Caudate nucleus (tissue), 63 donors: ENCODE measurements at places on chromosomes 16 and 17.

DNA sequence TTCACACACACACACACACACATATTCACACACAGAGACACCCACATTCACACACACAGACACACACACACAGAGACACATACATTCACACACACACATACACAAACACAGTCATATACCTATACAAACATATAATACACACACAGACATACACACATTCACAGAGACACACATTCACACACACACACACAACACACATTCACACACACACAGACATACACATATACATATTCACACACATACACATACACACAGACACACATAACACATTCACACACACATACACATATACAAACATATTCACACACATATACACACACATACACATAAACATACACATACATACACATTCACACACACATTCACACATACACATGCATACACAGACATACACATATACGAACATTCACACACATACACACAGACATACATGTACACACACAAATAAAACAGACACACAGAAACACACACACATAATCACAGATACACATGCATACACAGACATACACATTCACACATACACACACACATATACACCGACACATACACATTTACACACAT lies 7.9 kb downstream of the PRCD start:
- no peak for DNase-seq

DNA sequence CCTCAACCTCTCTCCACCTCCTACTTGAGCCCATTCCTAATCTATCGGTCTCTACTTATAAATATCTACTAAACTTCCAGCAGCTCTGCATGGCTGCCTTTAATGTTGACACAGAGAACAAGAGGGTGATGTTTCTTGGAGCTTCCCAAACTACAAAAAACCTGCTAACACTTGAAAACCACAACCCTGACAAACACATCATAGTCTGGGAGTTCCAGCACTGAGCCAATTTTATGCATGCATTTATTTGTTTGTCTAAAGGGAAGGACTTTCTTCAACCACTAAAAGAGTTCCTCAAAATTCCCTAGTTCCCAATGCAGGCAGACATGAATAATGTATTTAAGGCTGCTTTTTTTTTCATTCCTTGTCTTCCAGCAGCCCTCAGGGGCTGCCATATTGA lies 331.8 kb upstream of the XYLT1 start:
- DNase-seq, result no peak

GRCh38 chr17:20975566-20975965 lies 67.2 kb downstream of the USP22 start:
- no peak for DNase-seq

GRCh38 chr16:2328428-2328827 lies 12.1 kb downstream of the ABCA3 start:
- DNase-seq, result no peak

DNA sequence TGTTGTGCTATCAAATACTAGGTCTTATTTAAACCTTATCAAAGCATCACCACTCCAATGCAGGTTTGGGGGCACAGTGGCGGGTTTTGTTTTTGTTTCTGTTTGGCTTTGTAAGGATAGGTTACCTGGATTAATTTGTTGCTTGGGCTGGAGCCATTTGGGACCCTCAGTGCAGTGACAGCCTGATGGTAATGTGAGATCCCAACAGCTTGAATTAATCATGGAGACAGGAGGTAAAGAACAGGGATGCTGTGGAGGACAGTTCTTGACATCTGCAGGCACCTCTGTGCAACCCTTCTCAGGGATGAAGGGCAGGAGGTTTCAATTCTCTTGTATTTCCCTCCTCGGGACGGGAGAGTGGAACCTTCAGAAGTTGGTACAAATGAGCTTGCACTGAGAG lies 40.5 kb downstream of the SHISA9 start:
- no peak for DNase-seq

GRCh38 chr17:2331303-2331702 lies 5.0 kb downstream of the TSR1 start:
- no peak for DNase-seq

DNA sequence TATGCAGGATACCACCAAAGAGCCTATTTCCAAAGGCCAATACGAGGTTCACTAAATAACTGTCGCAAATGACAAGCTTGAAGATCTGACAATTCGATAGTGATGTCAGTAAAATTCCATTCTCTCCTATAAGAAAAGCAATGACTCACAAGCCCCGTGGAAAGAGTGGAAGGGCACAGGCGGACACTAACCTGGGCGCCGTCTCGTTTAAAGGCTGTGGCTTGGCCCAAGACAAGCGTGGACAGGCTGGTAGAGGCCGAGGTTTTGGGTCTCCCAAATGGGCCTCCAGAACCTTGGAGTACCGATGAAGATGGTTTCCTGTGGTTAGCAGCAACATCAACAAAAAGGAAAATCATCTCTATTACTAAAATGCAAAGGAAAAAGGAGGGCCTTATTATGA lies 16.5 kb upstream of the SLC38A8 start:
- DNase-seq, result no peak

DNA sequence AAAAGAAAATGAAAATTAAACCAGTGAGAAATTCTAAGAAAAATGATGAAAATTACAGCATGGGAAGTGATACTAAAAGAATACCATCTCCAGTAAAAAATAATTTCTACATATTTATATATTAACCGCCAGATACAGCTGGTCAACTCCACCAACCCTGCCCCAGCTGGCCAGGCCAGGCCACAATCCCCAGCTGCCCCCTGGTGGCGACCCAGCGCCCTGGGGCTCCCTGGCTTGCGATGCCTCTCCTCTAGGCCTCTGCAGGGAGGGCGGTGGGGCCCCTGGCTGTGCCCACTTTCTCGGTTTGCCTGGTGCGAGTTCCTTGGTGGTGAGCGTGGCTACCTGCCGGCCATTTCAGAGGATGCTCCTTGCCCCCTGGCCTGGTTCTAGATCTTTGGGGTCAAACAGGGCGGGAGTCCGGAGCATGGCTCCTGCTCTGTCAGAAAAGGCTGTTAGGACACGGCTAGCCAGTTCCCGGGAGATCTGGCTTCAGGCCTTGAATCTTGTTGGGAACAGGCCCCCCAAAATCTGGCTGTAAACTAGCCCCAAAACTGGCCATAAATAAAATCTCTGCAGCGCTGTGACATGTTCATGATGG lies 14.5 kb downstream of the GLIS2 start:
- peak; percentile 58 for DNase-seq

GRCh38 chr17:46876353-46876887 lies 25.0 kb downstream of the WNT9B start:
- DNase-seq, result no peak

GRCh38 chr17:27862004-27862403 lies 31.2 kb downstream of the LYRM9 start:
- DNase-seq, result no peak

GRCh38 chr17:44066204-44066930 lies at the start of gene LSM12:
TSS of gene LSM12 (minus strand) at chr17:44066671. CDS start at chr17:44066587, 84 bp downstream.
- no peak for DNase-seq

DNA sequence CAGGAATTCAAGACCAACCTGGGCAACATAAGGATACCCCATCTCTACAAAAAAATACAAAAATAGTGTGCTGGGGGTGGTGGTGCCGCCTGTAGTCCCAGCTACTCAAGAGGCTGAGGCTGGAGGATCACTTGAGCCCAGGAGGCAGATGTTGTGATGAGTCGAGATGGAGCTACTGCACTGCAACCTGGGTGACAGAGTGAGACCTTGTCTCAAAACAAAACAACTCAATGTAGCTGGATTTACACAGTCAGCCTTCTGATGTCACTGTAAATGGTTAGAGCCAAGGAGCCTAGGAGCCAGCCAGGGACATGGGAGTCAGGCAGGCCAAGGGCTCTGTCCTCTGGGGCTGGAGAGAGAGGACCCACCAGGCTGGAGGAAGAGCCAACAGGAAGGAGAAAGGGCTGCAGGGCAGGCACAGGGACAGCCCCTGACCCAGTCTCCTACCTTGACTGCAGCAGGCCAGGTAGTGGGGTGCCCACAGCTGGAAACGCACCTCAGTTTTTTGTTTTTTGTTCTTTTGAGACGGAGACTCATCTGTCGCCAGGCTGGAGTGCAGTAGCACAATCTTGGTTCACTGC lies 8.4 kb downstream of the CDIPT start:
- DNase-seq, result no peak

GRCh38 chr16:2974319-2975056 lies 5.3 kb downstream of the PAQR4 start:
- no peak for DNase-seq

DNA sequence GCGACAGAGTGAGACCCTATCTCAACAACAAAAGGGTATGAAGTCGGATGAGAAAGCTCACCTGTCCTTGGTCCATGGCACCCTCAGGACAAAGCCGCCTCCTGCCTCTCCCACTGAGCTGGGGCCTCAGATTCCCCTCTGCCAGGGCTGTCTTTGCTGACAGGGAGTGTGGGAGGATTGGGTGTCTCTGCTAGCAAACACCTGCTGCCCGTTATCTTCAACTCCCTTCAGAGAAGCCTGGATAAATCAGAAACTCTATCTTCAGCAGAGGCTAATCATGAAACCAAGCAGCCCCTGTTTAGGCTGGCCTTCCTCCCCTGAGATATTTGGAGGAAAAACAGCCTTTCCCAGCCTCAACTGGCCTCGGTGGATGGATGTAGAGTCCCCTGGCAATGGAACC lies 36.3 kb upstream of the CDH1 start:
- DNase-seq, result no peak

GRCh38 chr16:27109666-27110523 lies 43.2 kb downstream of the C16orf82 start:
- DNase-seq, result no peak

GRCh38 chr17:45404870-45405249 lies 27.8 kb downstream of the ARHGAP27 start:
- no peak for DNase-seq

- DNase-seq, result peak; percentile 68
These were observed 1.0 kb downstream of the WSB1 start for GRCh38 chr17:27294689-27295630.

- DNase-seq, result no peak
These were observed 31.0 kb upstream of the KCNJ2 start for GRCh38 chr17:70138291-70138865.

DNA sequence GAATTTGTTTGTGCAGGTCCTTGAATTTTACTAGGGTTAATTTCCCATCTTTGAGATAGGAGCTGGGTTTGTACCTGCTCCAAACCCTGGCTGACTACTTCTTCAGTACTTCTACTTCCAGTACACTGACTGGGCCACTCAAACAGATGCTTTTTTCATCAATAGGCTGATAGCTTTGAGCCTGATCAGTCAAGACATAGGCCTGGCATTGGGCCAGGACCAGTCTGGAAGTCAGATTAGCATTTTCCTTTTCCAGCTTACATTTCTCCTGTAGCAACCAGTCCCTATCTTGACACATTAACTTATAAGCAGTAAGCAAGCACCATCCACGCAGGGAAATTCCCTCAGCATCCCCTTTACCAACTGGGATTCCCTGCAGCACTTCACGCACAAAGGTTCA lies 7.5 kb upstream of the TMEM101 start:
- no peak for DNase-seq

DNA sequence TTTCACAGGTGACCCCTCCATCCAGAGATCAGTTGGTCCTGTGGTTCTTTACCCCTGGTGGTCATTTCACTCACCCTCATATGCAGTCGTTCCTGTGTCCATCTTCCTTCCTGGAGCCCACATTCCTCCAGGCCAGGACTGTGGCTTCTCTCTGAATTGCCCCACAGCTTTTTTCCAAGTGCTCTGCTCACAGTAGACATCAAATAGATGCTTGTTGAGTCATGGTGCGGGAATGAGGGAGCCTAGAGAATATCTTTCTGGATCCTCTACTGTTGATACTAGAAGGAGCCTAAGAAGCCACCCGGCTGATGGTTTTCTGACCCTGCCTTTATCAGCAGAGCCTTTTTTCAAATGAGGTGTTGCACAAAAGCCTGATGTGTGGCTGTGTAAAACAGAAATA lies 10.4 kb downstream of the USB1 start:
- DNase-seq, result no peak

- DNase-seq, result no peak
These were observed 183.2 kb downstream of the C16orf78 start for GRCh38 chr16:49556606-49557446.

GRCh38 chr16:14562691-14563491 lies 67.2 kb downstream of the PARN start:
- no peak for DNase-seq

DNA sequence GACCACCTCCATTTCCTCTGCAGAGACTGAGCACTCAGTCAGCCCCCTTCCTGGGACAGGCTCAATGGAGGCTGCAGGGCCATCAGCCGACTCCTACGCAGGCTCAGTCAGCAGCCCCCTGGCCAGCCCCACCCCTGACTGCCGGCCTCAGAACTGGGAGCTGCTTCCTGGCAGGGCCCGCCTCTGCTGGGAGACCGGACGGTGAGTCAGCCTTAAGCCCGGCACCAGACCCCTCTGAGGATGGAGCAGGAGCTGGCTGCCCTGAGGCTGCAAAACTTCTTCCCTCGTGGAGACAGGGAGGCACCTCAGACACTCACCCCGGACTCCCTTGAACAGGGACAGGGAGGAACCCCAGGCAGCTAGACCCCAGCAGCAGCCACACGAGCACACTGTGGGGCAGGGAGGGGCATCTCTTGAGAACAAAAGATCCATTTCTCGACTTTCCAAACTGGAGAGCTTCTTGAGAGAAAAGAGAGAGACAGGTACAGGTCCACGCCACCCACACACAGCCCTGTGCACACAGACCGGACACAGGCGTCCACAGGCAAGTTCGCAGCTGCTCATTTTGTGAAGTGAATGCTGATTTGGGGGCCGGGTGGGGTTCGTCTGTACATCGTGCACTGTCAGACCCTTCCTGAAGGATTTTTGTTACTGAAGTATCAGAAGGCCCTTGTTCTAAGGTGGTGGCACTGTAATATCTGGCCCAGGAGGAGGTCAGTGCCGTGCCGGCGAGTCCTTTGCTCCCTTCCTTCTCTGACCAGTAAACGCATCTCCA lies 1.3 kb upstream of the TUBB3 start:
- DNase-seq, result no peak

GRCh38 chr16:56897026-56897799 lies 32.2 kb downstream of the SLC12A3 start:
- no peak for DNase-seq

DNA sequence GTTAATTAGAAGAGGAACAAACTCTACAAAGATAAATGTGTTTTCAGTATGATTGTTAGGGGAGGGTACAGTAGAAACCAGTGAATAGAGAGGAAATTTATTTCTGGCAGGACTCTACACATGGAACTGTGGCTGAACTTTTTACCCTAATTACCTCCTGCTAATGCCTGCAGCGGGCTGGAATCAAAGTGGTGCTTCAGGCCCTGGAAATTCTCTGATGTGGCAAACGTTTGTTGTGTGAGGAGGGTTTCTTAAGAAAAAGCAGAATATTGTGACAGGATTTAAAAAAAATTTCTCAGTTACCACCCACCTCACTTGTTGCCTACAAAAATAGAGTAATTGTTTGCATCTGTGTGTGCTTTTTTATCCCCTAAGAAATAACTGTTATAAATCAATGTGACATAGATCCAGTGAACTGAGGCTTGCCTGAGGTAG lies 154.5 kb downstream of the BCAS3 start:
- DNase-seq, result no peak
